ENCODE measurements at places on chromosomes 4 and X. TPM values are rescaled to one million over a fixed set of nuclear protein-coding genes. Genes with fewer than 3 reads are reported as not detected.

DNA sequence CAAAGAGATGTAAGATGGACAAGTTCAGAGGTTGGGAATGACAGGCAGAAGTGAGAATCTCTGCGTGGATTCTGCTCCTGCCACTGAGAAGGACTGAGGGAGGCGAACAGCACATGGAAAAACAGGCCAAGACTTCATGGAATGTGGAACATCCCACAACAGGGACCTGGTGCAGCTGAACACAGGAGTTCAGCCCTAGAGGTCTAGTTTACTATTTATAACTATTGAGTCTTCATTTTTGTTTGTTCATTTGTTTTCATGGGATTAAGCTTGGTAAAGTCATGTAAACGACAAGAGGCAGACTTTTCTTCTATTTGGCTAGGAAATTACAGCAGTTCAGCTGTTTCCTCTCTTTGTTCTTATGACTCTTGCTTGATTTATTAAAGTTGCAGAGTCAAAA, 234.5 kb downstream of the MAML3 start:
- DNase-seq, result no peak

Gene ZFP42
- total RNA-seq, result not detected

Gene IL2
- not detected for total RNA-seq

Gene TMEM128
- total RNA-seq, result 14.8 TPM

Gene CENPE
- 0.31 TPM for total RNA-seq

- DNase-seq, result no peak
Observed at GRCh38 chr4:157372567-157372966, 152.0 kb downstream of the GRIA2 start.

GRCh38 chr4:96652158-96652557, 812.3 kb downstream of the PDHA2 start:
- no peak for DNase-seq

DNA sequence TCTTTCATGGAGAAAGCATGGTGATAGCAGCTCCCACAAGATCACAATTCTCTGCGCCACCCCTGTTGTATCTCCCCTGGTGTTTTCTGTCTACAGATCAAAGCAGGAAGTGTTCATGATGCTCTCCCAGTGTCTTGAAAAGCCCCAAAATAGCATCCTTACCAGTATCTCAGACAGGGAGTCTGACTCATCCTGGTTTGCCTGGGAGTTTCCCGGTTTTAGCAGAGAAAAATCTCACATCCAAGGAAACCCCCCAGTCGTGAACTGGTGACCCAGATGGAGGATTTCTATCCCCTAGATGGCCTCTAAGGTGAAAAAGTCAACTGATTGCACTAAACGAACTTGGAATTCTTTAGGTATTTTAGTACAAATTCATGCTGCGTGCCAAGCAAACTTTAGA, 64.3 kb upstream of the NR0B1 start:
- no peak for DNase-seq

DNA sequence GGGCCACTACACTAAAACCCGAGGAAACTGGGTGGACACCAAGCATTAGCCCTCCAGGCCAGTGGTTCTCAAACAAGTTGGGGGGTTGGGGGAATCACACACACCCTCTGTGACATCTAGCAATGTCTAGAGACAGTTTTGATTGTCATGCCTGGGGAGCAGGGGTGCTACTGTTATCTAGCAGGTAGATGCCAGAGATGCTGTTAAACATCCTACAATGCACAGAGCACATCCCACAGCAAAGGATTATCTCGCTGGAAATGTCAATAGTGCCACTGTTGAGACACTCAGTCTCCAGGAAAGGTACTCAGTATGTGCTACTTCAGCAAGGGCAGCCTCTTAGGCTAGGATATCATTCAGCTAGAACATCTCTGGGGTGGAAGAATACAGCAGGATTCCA, 1.3 kb downstream of the SMC1A start:
- DNase-seq, result no peak

- DNase-seq, result peak; percentile 26
Observed at GRCh38 chrX:155745792-155746191, 133.0 kb upstream of the TMLHE start.

DNA sequence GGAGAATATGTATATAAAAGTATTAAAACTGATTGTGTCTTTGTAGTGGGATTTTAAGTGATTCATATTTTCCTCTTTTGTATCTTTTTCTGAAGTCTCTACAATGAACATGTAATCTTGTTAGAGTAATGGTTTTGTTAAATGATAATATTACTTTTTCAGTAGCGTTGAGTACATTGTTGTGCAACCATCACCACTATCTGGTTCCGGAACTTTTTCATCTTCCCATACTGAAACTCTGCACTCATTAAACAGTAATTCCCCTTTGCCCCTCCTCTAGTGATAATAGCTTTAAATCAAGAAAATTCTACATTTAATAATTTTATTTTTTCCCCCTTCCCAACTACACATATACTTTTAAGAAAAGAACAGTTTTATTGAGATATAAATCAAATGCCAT, 23.3 kb downstream of the SHROOM3 start:
- no peak for DNase-seq
